Fibroblast of gingiva (primary cell): ENCODE measurements at places on chromosomes 1 and 21.

GRCh38 chr1:2429780-2430591, 17.6 kb upstream of the PEX10 start:
- DNase-seq, result no peak

- DNase-seq, result no peak
These were observed 569.0 kb downstream of the LTN1 start for GRCh38 chr21:28423521-28424190.

DNA sequence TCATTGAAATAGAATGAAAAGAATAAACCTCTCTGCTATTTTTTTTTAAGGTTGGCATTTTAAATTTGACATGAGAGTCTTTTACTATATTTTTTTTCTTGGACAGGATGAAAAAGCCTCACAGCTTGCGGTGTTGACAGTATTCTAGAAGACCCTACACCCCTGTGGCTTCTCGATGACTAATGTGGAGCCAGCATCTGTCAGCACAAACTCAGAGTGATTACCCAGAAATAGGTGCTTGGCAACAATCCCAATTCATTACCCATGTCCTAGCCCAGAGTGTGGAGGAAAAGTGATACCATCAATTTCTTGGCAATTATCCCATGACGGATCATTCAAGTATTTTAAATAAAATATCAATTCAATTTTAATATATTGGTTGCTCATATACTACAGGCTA, 186.8 kb upstream of the MAP1LC3C start:
- DNase-seq, result no peak

DNA sequence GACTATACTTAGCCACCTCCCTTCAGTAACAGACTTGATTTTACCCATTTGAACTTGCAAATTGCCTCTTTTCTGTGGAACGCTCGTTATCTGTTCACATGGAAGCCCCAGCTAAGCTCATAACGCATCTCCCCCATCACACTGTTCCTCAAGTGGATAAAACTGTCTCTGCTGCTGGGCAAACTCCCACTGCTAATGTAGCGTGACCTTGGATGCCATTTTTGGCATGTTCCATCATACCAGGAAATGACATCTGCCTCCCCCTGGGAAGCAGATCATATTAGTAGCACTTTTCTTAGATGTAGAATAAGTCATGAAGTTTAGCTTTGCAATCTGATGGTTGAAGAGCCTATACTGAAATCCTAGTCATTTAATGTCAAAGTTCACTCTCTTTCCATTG, 528.7 kb upstream of the PLXNA2 start:
- no peak for DNase-seq

- no peak for DNase-seq
These were observed 89.7 kb downstream of the SLC45A1 start for GRCh38 chr1:8407652-8408051.

DNA sequence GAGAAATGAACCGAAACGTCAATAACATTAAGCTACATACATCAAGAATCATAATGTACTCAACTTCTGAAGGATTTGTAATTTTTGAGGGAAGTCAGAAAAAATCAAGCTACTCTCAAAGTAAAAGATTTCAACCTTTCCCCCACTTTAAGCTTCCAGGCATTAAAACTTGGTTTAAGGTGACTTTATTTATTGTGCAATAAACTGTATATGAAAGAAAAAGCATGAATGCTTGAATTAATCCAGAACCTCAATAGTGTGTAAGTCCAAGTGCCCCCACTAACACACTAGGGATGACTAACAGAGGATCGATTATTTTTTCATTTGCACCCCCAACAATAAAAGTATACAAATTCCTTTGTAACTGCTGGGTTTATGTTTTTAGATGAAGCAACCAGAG, 10.9 kb downstream of the GART start:
- no peak for DNase-seq

- no peak for DNase-seq
These were observed 81.9 kb downstream of the SIPA1L2 start for GRCh38 chr1:232547938-232548484.
